CD14-positive monocyte (primary cell): ENCODE measurements at places on chromosomes 12 and 14.

- DNase-seq = no peak
These were observed 100.3 kb downstream of the LIN7A start for GRCh38 chr12:80837342-80837978.

DNA sequence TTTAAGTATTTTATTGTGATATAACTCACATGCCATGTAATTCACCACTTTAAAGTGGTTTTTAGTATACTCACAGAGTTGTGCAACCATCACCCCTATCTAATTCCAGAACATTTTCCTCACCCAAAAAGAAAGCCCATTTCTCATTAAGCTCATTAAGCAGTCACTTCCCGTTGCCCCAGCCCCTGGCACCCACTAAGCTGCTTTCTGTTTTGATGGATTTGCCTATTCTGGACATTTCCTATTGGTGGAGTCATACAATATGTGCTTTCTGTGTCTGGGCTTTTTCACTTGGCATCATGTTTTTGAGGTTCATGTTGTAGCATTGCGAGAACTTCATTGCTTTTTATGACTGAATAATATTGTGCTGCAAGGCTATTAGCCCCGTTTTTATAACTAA lies 66.0 kb downstream of the ARL6IP4 start:
- no peak for DNase-seq

DNA sequence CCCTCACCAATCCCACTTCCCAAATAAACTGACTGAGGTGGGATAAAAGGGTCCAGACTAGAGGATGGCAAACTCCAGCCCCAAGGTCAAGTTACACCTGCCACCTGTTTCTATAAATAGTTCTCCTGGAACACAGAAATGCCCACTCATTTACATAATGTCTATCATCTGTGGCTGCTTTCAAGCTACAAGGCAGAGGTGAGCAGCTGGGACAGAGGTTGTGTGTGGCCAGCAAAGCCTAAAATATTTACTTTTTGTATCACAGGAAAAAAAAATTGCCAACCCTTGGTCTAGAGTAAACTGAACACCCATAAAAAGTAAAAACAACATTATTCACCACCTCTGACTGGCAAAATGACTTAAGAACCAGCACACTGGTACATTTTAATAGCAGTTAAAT lies 269.4 kb downstream of the RGS6 start:
- DNase-seq = no peak

GRCh38 chr12:64008596-64008995 lies 164.1 kb downstream of the SRGAP1 start:
- no peak for DNase-seq

GRCh38 chr12:124660851-124661250 lies 93.4 kb upstream of the NCOR2 start:
- no peak for DNase-seq

DNA sequence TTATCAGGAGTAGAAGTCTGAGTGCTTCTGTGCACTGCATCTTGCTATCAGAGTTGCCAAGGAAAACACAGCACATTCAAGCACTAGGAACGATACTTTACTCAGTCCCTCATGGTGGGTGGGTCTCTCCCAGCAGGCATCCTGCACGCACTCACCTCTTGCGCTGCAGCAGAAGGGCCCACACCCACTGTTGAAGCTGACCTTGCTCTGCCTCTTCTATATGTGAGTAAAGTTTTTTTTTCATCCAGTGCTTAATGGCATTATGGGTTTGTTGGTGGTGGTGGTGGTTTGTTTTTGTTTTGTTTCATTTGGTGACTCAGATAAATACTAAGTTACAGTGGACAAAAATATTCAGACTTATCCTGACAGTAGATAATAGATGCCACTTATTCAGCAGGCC lies 348.5 kb downstream of the EGLN3 start:
- no peak for DNase-seq

GRCh38 chr14:81305743-81306142 lies 85.0 kb upstream of the GTF2A1 start:
- DNase-seq = no peak

DNA sequence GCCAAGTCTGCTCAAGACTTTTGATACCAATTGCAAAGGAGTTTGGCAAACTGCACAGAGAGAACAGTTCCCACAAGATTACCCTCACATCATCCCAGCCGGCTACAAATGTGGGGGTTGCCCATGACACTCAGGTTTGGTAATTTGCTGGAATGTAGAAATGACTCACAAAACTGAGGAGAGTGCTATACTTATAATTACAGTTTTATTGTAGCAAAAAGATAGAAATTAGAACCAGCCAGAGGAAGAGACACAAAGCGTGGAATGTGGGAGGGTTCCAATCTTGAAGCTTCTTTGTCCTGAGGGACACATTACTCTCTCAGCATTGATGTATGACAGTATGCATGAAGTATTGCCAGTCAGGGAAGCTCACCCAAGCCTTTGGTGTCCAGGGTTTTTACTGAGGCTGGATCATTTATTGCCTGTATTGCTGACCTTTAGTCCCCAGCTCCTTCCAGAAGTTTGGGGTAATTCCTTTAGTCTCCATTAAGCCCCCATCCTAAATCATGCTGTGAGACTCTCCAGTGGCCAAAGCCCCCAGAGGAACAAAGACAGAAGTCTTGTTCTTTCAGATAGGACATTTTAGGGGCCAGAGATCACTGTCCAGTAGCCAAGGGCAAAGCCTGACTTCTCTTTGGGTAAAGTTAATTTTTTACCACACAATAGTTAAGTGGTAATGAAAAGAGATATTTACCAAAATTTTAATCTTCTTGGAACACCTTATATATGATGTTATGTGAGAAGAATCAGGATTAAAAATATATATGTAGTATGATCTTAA lies 9.9 kb downstream of the TBK1 start:
- DNase-seq = no peak

GRCh38 chr14:94052662-94053061 lies 26.5 kb downstream of the OTUB2 start:
- no peak for DNase-seq

- DNase-seq = no peak
These were observed 55.4 kb downstream of the SUSD6 start for GRCh38 chr14:69666690-69667211.
